ENCODE measurements at places on chromosomes 13 and 19.

- H3K27ac ChIP-seq, result no peak overlapping the region
- no peaks in the 10 kb centered on the region for H3K36me3 ChIP-seq
- peak overlapping the region; percentile 90 for H3K4me3 ChIP-seq
These were observed 10.1 kb upstream of the INSL3 start for GRCh38 chr19:17831419-17831888.

GRCh38 chr13:99949679-99950413, 21.7 kb downstream of the ZIC5 start:
- H3K4me1 ChIP-seq, result peaks cover 24% of the 10 kb centered on the region
- H3K4me3 ChIP-seq, result peak overlapping the region; percentile 68
- no peaks in the 10 kb centered on the region for H3K36me3 ChIP-seq
- peaks cover 76% of the 10 kb centered on the region for H3K27me3 ChIP-seq
- peak overlapping the region; percentile 25 for H3K27ac ChIP-seq
- no peak for DNase-seq

DNA sequence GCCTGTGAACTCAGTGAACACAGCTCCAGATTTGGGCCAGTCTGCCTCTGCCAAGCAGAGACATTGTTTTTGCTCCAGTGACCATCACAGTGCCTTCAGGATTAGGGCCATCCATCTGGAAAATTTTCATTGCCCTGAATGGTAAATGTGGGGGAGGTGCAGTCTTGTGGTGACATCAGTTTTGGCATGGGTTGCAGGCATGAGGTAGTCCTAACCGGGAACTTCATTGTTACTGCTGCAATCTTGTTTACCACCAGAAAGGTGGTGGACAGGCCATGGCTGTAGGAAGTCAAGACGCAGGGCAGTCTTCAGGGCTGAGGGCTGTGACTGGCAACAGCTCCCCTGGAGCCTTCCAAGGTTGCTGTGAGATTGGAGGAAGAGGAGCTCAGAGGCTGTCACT, 55.2 kb downstream of the SPATA13 start:
- no peak for DNase-seq
- peaks cover 4% of the 10 kb centered on the region for H3K36me3 ChIP-seq
- no peak overlapping the region for H3K4me3 ChIP-seq
- no peaks in the 10 kb centered on the region for H3K27me3 ChIP-seq
- no peak overlapping the region for H3K27ac ChIP-seq

- DNase-seq, result no peak
- peak overlapping the region; percentile 54 for H3K4me3 ChIP-seq
- peaks cover 8% of the 10 kb centered on the region for H3K4me1 ChIP-seq
These were observed 103.9 kb upstream of the CACNA1A start for GRCh38 chr19:13610039-13610691.

DNA sequence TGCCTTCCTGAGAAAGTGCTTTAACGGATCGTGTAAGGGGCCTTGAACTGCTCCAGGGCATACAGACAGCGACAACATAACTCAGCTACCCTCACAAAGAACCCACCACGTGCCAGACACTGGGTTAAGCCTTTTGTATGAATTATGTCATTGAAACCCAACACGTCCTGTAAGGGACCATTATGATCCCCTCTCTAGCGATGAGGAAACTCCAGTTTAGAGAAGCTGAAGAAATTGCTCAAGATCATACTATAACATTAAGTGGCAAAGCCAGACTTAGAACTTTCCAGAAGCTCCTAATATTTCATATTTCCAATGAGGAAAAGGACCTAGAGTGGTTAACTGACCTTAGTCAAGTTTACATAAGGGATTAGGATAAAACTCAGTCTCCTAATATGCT, 57.0 kb upstream of the RAP2A start:
- H3K36me3 ChIP-seq, result peaks cover 39% of the 10 kb centered on the region
- H3K4me3 ChIP-seq, result no peak overlapping the region
- DNase-seq, result no peak
- no peak overlapping the region for H3K27ac ChIP-seq
- H3K27me3 ChIP-seq, result no peaks in the 10 kb centered on the region
- no peaks in the 10 kb centered on the region for H3K4me1 ChIP-seq

DNA sequence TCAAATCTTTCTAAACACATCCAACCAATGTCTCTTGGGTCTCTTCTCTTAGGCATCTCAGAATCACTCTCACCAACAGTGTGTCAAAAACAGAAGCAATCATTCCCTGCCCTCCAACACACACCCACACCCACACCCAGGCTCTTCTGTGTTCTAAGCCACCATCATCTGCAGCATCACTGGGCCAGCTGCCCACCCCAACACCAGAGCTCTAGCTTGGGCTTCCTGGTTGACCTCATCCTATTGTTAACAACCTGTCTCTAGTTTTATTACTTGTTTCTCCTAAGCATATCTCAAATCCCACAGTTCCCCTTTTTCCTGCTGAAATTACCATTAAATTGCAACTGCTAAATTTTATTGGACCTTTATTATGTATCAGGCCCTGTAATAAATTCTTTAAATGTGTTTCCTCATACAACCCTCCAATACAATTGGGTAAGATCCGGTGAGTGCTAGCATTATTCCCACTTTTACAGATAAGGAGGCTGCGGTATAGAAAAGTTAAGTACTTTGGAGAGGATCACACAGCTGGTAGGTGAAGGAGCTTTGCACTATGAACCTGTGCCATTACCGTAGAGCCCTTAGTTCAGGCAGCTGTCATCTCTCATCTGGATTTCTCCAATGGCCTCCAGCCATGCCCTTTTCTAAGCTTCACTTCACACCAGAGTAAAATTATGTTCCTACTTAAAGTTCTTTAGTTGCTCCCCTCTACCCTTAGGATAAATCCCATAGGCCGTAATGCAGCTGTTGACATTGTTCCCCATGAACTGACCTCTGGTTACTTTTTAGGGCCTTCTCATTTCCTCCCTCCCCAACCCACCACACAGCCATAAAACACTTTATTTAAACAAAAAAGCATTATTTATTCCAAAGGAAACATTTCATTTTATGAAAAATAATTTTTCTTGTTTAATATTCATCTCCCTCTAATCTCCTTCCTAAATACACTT, 227.7 kb downstream of the B3GLCT start:
- H3K4me1 ChIP-seq, result peaks cover 4% of the 10 kb centered on the region
- H3K4me3 ChIP-seq, result no peak overlapping the region
- DNase-seq, result no peak
- no peak overlapping the region for H3K27ac ChIP-seq

DNA sequence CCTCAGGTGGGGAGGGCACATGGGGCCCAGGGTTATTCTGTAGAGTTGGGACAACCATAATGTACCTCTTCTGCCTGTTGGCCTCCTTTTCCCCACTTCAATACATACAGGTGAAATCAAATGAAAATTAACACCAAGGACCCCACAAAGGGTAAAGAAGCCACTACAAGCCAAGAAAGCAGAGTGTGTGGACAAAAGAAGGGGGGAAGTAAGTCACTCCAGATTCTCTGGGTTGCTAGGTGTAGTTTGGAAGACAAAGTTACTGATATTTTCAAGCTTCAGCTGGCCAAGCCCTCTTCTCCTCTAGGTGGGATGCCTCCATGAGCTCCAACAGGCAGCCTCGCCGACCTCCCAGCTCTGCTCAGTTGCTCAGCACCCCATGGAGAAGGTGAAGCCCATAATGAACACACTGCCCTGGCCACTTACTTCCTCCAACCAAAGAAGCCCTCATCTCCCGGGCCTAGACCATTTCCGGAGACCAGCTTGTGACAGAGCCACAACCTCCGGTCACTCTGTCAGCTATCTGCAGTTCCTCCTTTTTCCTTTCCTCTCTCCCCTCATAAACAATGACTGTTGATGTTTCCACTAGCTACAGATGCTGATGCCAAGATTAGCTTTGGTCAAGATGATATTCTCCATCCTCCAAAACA, 66.8 kb upstream of the MED4 start:
- no peak overlapping the region for H3K4me3 ChIP-seq
- no peaks in the 10 kb centered on the region for H3K4me1 ChIP-seq
- no peaks in the 10 kb centered on the region for H3K36me3 ChIP-seq
- DNase-seq, result no peak
- H3K27me3 ChIP-seq, result no peaks in the 10 kb centered on the region

- DNase-seq, result no peak
- no peak overlapping the region for H3K27ac ChIP-seq
- H3K4me3 ChIP-seq, result no peak overlapping the region
- H3K4me1 ChIP-seq, result no peaks in the 10 kb centered on the region
- H3K27me3 ChIP-seq, result peaks cover 39% of the 10 kb centered on the region
These were observed 5.1 kb upstream of the DIRAS1 start for GRCh38 chr19:2726160-2726855.

- DNase-seq, result no peak
- H3K4me3 ChIP-seq, result peak within 1 kb of the TSS; percentile 91
- H3K4me1 ChIP-seq, result no peaks in the 10 kb centered on the region
- peaks cover 66% of the 10 kb centered on the region for H3K27me3 ChIP-seq
- no peaks in the 10 kb centered on the region for H3K36me3 ChIP-seq
These were observed at the start of gene SYT3 for GRCh38 chr19:50639121-50640112. SYT3 (minus strand) TSS chr19:50639881; CDS start chr19:50637411, 2,470 bp downstream.

DNA sequence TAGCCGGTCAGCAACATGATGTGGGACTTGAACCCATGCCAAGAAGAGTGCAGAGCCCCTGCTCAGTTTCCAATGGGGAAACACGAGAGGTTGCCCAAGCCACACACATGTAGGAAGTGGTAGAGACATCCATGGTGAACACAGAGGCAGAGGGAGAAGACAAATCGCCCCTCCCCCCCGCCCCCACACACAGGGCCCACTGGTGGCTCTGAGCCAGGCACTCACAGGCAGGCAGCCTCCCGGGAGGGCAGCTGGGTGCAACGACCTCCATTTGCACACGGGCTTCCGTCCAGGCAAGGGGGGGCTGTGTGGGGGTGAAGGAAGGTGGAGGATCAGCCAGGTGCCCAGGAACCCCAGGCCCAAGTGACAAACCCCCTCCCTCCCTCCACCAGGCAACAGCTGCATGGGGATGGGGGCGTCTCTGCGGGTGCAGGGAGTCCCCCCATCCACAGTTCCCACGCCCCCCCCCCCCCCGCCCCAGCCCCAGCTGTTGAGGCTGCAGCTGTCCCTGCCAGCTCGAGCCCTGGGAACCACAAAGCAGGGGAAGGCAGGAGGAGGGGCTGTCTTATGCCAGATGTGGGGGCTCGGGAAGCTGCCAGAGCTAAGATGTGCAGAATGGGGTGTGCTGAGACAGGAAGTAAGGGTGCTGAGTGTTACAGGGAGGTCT, 3.4 kb downstream of the NOTCH3 start:
- H3K4me3 ChIP-seq, result peak overlapping the region; percentile 89
- H3K4me1 ChIP-seq, result peaks cover 22% of the 10 kb centered on the region
- peak overlapping the region; percentile 96 for H3K27ac ChIP-seq
- peaks cover 12% of the 10 kb centered on the region for H3K36me3 ChIP-seq

- H3K4me1 ChIP-seq, result peaks cover 4% of the 10 kb centered on the region
- no peak overlapping the region for H3K27ac ChIP-seq
- H3K36me3 ChIP-seq, result no peaks in the 10 kb centered on the region
- DNase-seq, result no peak
These were observed 1576.5 kb downstream of the PCDH9 start for GRCh38 chr13:65653613-65654012.

- peaks cover 5% of the 10 kb centered on the region for H3K36me3 ChIP-seq
- H3K4me3 ChIP-seq, result peak overlapping the region; percentile 55
- H3K27ac ChIP-seq, result peak overlapping the region; percentile 60
These were observed 5.5 kb downstream of the UPK1A start for GRCh38 chr19:35671818-35672217.

- no peaks in the 10 kb centered on the region for H3K27me3 ChIP-seq
- H3K36me3 ChIP-seq, result peaks cover 4% of the 10 kb centered on the region
- H3K27ac ChIP-seq, result no peak overlapping the region
- H3K4me3 ChIP-seq, result no peak overlapping the region
- H3K4me1 ChIP-seq, result peaks cover 19% of the 10 kb centered on the region
These were observed 69.8 kb downstream of the KDM4B start for GRCh38 chr19:5038631-5039271.

GRCh38 chr19:1008268-1009040, 8.2 kb downstream of the GRIN3B start:
- H3K36me3 ChIP-seq, result peaks cover 5% of the 10 kb centered on the region
- no peak overlapping the region for H3K4me3 ChIP-seq
- peaks cover 3% of the 10 kb centered on the region for H3K27me3 ChIP-seq
- H3K27ac ChIP-seq, result no peak overlapping the region
- DNase-seq, result no peak

DNA sequence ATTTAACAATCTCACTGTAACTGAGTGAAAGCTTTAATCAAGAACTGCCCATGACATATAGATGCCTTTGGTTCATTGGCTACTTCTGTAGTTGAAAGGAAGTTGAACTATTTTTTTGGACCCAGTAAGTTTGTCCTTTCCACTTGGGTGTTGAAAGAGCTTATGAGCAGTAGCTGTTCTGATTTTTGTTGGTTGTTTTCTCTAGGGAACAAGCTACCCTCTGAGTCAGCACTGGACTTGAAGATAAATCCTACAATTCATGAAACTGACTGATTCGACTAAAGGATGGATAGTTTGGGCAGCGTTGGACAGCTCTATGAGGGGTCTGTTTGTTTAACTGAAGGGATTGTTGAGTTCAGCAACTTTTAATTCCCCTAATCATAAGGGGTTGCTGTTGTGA, 101.0 kb downstream of the PAN3 start:
- peak overlapping the region; percentile 36 for H3K27ac ChIP-seq
- peaks cover 23% of the 10 kb centered on the region for H3K36me3 ChIP-seq
- DNase-seq, result no peak
- H3K27me3 ChIP-seq, result no peaks in the 10 kb centered on the region
- peaks cover 7% of the 10 kb centered on the region for H3K4me1 ChIP-seq

DNA sequence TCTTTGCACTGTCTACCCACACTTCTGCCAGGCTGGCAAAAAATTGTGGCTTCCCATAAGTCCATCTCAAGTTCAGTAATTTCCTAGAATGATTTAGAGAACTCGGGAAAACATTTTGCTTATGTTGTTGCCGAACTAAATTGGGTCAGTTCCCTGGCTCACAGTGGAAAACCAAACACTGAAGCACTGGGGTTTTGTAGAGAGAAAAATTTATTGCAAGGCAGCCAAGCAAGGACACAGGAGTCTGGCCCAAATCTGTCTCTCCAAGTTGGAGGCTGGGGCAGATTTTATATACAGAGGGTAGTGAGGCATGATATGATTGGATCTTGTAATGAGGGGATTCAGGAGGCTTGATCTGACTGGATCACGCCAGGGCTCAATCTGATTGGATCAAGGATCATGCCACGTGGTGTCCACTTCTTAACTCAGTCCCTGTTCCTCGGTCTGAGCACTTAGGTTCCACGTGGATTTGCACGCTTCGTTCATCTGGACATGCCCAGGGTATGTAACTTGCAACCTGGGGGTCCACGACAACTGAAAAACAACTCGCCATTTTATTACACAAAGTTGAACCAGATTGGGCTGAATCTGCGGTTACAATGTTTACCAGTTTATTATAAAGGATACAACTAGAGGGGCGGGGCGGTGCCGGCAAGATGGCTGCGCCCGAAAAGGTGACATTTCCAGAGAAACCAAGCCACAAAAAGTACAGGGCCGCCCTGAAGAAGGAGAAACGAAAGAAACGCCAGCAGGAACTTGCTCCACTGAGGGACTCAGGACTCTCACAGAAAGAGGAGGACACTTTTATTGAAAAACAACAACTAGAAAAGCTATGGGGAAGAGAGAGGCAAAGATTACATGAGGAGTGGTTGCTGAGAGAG, 7.3 kb downstream of the CD209 start:
- H3K27ac ChIP-seq, result no peak overlapping the region
- H3K27me3 ChIP-seq, result peaks cover 53% of the 10 kb centered on the region
- no peak overlapping the region for H3K4me3 ChIP-seq
- H3K36me3 ChIP-seq, result no peaks in the 10 kb centered on the region
